ENCODE measurements at places on chromosomes 7 and 10.

DNA sequence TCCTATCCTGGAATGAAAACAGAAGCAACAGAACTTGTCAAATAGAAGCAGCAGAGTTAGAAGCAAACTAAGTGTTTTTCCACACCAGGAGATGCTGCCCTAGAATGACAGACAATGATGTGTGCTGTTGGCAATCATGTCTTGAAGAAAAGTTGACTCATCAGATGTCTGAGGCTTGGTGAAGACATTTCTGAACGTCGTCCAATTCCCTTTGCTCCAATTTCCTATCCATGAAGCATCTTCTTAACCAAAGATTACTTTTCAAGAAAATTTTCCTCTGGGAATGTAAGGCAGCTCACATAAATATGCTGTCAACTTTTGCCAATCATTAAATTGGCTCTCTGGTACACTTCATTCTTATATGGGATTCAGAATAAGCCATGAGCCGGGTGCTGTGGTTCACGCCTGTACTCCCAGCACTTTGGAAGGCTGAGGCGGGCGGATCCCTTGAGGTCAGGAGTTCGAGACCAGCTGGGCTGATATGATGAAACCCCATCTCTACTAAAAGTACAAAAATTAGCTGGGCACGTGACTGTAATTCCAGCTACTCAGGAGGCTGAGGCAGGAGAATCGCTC is 34.6 kb downstream of the MALSU1 start:
- DNase-seq = no peak

- no peak for DNase-seq
Observed at GRCh38 chr10:15856328-15857015, 3.8 kb downstream of the MINDY3 start.

- no peak for DNase-seq
Observed at GRCh38 chr10:97131666-97132065, 54.1 kb downstream of the SLIT1 start.

DNA sequence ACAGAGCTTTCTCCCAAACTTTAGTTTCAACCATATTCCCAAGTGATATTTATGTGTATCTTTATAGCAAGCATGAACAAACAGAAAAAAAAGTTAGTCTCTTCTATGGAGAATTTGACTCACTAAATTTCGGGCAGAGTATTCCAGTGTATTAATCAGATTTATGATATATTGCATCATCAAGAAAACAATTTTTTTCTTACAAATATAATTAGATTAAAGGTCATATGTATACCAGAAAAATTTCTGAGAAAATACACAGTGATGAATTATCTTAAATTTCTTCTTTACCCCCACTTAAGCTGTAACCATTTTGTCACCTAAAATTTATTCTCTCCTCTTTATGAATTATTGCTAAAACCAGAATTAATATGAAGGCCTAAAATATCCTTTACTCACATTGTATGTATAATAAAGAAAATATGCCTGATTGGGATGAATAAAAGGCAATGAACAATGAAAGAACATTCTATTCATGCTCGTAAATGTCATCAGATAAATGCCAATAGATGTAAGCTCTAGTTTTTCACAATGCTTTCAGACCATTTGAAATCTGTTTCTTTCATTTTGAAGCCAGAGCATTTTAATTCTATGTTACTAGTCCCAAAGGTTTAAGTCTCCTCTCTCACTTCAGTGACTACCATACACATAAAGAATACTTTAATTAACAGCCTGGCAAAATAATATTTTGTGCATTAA is 192.1 kb downstream of the HGF start:
- no peak for DNase-seq

DNA sequence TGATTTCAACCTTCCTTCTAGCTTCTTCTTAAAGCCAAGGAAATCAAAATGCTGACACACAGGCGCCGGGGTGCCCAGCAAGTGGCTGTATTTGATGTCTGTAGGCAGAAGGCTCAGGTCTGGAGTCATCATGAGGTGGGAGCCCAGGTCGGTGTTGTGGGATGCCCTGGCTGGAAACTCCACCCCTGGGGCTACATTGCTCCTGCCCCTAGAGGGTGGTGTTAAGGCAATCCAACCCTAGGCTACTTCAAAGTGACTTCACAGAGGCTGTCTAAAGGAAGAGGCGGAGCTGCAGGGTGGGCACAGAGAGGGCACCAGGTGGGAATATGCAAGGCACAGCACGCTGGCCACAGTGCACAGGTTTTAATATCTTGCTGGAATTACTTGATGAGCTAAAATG is 200.9 kb downstream of the ADAM12 start:
- no peak for DNase-seq

DNA sequence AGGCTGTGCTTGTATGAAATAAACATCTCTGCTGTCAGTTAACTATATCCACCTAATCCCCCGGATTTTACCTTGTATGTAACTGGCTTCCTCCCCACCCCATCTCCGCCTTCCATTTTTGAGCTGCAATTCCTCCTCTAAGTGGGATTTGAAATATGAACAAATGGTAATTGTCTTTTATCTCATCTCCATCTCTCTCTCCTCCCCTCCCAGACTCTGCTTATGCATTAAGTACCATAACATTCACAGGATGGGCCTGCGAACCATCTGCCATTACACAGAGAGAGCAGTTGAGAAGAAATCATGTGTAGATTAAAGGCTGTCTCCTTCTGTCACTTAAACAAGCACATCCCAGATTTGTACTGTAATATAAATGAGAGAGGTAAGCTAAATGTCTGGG is 1169.9 kb downstream of the TYW1 start:
- no peak for DNase-seq

DNA sequence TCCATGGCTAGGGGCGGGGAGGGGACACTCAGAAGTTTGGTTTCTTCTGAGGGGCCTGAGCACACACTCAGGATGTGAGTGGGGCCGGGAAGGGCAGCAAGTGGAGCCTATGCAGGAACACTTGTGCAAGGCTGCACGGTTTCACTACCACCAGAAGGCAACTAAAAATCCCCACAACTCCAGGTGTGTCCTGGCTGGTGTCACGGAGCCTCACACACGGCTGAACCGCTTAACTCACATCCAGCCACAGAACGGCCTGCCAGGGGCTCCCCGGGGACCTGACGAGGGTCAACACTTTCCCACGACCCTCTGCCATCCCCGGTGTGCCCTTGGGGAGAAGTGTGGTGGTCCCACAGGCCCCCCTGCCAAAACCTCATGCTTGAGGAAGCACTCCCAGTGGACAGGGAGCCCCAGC is 173.9 kb downstream of the ELFN1 start:
- no peak for DNase-seq

- DNase-seq = no peak
Observed at GRCh38 chr10:110006358-110007160, 1.2 kb upstream of the ADD3 start.

- no peak for DNase-seq
Observed at GRCh38 chr7:152145853-152146466, 120.5 kb downstream of the GALNT11 start.

DNA sequence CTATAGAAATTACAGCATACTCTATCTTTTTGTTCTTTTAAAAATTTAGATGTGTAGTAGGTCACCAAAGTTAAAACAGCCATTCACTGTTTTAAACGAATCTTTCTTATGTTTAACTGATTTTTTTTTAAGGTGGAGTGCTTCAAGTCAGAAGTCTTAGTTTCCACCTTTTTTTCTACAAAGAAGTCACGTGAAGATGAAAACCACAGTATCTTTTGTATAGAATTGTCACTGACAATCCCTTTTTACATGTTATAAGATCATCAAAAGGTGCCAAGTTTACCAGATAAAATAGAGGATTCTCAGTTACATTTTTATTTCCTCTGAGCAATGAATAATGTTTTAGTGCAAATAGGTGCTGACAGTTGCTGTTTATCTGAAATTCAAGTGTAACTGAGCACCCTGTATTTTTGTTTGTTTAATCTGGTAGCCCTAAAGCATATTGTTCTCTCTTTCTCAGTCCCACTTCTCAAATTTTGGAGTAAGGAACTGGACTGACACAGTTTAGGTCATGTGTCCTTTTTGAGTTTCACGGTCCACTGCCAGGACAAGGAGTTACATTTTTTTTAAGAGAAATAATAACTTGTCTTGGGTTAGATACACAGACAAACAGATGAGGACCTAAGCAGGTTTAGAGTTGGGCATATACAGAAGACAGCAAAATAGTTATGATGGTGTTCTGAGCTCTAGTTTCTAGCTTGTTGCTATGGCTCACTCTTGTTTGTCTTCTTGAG is 233.2 kb upstream of the MBL2 start:
- DNase-seq = no peak

GRCh38 chr7:43954524-43955228 is 28.4 kb downstream of the UBE2D4 start:
- DNase-seq = no peak

DNA sequence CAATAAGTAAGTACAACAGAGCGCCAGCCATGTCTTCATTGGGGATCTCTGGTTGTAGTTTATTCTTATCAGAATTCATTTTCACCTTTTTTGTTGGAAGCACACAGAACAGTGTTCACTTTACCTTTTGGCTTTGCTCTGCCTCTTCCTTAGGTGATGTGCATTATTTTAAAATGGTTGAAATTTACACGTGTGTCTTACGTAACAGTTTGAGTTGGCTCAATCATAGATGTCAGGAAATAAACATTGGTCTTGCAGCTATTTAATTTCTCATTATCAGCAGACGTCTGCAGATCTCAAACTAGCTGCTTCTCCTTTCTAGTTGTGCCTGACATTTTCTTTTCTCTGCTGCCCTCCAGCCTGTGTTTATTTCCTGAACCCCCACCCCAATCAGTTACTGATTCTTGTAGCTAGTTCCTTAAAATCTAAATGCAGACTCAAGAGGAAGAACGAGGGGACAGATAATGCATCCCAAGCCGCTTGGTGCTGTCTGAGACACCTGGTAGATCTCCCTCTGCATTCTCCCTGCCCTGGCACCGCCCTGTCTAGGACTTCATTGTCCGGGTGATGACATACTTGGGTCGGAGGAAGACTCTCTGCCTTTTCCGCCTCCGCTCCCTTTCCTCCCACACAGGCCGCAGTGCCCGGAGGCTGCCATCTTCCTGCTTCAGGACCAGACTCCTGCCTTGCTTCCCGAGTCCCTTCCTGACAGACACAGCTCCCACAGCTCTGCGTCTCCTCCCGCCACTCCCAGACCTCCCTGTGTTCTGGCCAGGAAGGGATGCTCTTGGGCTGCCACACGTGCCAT is 108.2 kb downstream of the ANKRD61 start:
- DNase-seq = no peak

DNA sequence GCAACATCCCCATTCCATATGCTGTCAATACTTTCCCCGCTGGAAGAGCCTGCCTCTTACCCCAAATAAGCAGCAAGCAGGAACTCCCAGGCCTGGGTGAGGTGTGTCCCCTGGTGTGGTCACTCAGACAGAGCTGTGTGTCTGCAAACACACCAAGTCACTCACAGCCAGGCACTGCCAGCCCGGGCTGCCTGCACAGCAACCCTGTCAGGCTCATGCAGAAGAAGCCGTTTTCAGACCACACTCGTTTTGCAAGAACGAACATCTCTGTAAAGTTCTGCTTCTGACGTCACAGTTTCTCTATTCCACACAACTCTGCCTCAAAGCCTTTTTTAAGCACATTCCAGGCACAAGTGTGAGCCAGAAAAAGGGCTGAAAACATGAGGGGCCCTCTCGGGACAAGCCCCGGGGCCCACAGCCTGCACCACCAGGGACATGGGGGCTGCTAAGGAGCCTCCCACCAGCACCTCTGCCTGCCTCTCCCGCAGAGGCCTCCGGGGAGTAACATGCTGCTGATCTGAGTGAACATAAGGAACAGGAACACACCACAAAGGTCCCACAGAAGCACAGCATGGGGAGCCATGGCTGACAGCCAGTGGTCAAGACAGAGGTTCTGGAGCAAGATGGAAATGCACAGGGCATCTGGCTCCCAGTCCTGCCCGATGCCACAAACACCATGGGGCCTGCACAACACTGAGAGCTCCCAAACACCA is 11.4 kb downstream of the PTPRN2 start:
- no peak for DNase-seq

DNA sequence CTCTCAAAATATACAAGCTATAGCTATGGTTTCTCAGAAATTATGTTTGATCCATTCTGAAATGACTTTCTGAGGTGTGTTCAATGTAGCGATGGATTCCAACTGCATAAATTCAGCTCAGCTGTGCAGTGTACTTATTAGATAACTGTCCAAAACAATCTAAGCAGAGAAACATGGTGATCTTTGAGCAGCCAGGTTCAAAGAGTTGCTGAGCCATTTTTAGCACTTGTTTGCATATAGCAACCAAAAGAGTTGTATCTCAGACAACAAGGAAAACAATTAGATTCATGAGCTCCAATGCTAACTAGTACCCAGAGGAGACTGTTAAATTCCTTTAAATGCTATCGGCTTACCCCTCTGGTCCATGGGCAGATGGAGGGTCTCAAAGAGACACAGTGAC is 15.9 kb upstream of the KCNIP2 start:
- no peak for DNase-seq

DNA sequence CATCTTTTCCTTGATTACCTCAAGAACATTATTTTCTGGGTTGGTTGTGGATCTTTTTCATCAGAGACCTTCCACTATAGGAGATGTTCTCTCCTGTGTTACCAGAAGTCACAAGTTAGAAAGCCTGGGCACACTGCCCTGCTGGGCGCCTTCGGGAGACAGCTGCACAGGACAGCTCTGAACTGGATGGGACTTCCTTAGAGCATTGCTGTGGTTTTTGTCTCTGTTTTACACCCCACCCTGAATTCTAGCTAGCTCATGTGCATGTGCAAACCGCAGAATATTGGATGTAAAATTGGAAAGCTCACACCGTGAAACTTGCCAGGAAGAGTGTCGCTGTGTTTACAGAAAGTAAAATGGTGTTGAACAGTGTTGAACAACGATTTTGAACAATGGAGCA is 54.4 kb upstream of the SEC61G start:
- no peak for DNase-seq

DNA sequence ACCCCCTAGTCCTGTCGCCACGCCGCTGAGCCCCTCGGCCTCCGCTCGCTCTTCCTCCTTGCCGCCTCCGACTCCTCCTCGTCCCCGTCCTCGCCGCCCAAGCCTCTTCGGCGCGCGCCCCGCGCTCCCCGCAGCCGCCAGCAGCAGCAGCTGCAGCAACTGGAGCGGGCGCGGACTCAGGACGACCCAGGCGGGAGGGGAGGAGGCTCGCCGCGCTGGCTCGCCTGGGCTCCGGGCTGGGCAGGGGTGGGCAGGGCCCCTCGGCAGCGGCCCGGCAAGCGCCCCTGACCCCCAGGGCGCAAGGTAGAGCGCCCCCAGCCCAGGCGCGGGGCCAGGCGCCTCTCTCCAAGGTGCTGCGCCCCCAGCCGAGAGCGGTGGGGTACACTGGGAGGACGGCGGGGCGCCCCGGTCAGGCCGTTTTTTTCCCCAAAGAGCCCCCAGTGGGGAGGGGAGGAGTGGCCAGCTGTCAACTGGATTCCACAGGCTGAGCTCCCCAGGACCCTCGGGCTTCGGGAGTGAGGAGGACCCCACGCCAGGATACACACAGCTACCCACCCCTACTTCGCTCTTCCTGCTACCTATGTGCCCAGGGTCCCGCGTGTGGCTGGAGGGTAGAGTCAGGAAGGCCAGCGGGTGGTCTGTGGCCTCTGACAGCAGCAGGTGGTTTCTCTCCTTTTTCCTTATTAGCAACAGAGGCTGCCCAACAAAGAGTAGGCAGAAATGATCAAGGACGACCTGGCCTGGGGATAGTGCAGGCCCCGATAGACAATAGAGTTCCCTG is 903 bp upstream of the KCNMA1 start:
- no peak for DNase-seq
